Kasumi-1 (cell line): ENCODE measurements at places on chromosomes 4 and X.

- DNase-seq, result no peak
Measured at GRCh38 chrX:97311066-97311778, 427.5 kb downstream of the RPA4 start.

- no peak for DNase-seq
Measured at GRCh38 chrX:68098431-68098830, 334.9 kb downstream of the OPHN1 start.

GRCh38 chr4:20840648-20841190 is 140.5 kb downstream of the PACRGL start:
- no peak for DNase-seq

DNA sequence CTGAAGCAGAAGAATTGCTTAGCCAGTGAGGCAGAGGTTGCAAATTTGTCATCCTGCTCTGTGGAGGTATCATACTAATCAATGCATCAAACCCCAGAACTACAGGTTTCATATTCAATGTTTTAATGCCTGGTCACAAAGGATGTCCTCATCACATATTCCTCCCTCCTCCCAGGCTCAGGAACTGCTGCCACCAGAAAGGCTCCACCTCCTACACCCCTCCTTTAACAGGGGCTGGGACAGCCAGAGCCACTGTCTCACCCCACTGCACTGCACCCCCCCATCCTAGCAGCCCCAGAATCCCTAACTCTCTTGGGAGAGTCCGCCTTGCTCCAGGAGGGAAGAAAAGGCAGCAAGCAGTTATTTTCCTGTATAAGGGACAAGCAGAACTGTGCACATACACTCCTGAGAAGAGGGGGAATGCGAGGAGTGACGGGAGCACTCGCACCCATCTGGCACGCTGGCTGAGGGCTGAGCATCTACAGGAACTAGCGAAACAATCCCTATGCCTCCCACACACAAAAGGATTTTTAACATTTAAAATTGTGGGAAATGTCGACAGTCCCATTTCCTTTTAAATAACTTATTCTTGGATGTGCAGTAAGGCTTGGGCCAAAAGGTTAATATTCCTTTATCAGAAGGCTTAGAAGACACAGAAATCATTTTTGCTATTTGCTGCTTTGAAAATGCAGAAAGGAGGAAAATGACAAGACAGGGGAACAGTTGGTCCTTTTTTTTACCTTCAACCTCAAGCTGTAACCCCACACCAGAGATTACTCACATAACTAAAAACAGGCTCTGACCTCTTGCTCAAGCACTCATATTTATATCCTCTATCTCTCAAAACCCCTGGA is 27.8 kb downstream of the CD99L2 start:
- no peak for DNase-seq

- DNase-seq, result no peak
Measured at GRCh38 chrX:3697220-3697684, 16.2 kb downstream of the PRKX start.

DNA sequence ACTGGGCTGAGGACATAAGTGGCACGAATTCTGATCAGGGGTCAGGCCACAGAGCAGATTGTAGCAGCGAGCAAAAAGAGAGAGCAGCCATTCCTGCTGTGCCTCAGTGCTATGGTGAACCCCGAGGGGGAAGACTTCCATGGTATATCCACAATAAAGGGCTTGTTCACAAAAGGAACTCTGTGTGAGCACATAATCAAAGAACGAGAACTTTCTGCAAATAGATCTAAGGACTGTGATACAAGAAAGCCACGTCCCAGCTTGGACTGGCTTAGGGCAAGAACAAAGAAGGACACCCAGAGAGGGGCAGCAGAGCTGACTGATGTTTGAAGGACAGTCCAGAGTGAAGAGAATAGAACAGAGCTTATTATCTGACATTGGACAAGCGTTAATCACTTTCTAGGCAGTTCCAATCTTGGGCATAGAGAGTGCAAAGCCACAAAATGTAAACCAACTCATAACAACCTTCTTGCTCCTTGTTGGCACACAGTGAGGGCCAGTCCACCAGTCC is 24.0 kb downstream of the PPEF2 start:
- DNase-seq, result no peak

- peak; percentile 40 for DNase-seq
Measured at GRCh38 chr4:152348670-152349069, 187.2 kb downstream of the FBXW7 start.

GRCh38 chr4:183142571-183143550 is 43.8 kb downstream of the WWC2 start:
- DNase-seq, result peak; percentile 27

DNA sequence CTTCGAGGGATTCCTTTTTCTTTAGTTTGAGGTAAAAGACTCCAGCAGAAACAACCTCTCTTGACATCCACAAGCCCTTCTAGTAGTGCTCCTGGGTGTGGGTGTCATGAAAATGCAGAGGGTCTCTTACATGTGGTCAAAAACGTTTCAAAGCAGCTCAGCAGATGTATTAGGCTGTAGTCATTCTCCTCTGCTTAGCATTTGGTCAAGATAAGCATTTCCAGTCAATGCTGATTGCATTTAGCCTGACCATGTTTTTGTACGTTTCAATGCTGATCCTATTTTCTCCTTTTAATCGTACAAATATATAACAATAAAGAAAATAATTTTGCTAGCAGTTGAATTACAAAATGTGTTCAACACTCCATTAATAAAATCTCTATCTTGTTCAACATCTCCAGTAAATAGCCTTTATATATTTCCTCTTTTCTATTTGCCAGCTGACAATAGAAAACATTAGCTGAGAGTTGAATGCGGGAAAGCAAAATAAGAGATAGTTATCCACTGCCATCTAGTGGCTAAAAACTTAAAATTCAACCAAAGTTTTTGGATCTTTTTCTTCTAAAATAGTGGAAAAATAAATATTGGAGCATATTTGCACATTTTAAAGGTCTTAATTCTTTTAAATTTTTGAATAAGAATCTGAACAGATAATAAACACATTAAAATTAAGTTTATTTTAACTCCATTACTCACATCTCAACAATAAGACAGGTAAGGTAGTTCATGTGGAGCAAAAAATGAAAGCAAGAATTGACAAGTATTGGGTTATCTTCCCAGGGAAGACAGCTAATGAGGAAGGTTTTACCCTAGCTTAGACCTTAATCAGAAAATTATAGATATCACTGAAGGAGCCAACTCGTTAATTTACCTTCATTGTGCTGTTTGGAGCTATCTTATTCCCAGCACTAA is 15.2 kb upstream of the PACRGL start:
- peak; percentile 82 for DNase-seq

DNA sequence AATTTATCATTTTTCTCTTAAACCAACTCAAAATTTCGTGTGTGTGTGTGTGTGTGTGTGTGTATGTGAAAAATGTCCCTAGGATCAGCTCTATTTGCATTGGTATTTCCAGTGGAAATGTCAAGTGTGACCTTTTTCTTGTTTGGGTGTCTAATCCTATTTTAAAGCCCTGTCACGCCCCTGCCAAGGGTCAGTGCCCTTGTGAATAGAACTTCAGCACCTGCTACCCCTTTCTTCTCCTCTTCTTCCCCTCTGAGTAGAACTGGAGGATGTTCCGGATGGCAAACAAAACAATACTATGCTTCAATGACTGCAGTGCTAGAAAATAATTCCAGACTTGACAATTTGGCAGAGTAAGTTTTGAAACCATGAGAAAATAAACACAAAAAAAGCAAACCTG is 67.3 kb downstream of the SPRY1 start:
- DNase-seq, result no peak

DNA sequence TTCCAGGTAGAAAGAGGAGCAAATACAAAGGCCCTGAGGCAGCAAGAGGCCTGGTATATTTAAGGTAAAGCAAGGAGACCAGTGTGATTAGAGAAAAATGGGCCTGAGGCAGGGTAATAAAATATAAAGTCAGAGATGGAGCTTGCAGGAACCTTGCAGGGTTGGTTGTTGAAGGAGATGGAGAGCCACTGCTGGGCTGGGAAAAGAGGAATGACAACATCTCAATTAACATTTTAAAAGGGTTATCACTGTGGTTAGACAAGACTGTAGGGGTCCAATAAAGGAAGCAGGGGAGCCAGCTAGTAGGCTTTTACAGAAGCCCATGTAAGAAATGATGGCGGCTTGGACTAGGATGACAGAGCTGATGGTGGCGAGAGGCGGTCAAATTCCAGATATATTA is 205.5 kb upstream of the MBNL3 start:
- no peak for DNase-seq

DNA sequence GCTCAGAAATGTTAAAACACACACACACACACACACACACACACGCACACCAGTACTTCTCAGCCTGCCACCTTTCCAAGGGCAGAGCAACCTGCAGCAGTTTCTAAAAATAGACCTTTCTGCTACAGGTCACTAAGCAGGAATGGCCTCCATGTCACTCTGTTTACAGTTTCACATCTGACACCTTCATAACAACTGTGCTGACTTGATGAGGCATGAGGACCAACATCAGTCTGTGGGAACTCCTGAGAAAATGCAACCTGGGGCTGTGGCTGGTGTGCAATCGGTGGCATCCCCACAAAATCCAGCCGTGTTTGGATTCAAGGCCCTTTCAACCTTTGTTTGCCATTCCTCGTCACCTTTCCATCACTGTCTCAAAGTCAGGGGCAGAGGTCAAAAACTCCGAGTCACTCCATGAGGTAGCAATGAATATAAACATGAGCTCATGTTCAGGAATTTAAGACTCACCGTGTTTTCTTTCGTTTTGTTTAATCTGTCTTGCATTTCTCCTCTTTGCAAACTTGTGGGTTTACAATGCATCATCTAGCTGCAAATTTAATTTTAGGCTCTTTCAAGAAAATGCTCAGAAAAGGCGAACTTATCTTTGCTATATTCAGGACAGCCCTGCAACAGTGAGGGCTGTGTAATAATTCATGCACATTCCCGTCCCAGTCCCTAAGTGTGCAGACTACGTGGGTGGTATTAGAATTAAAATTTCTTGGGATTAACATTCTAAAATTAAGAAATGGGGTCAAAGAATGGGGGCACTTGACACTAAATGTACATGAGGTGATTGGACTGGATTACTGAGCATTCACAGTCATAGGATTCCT is 135.3 kb downstream of the SHROOM3 start:
- no peak for DNase-seq

GRCh38 chr4:98352940-98353339 is 91.8 kb downstream of the RAP1GDS1 start:
- peak; percentile 38 for DNase-seq

- DNase-seq, result no peak
Measured at GRCh38 chrX:134603806-134604700, 54.2 kb downstream of the PLAC1 start.

- DNase-seq, result no peak
Measured at GRCh38 chr4:110270492-110271197, 72.2 kb upstream of the ELOVL6 start.

GRCh38 chrX:99371976-99372595 is 1038.0 kb downstream of the PCDH19 start:
- DNase-seq, result no peak

DNA sequence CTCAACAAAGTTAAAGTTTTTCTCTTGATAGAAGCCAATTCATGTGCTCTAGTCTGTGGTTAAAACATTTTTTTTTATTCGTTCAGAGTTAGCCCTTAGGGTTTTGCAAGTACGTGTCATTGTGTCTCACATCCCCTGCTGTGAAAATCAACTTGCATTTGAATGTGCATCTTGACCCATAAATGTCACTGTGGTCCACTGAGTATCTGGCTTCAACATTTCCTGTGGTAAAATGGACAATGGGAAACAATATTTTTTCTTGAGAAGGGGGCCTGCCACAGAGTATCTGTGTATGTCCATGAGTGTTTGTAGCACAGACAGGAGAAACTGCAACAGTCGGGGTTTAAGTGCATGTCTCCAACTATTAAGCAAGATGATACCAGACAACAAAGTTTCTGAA is 554.8 kb upstream of the TENM3 start:
- DNase-seq, result no peak

GRCh38 chr4:24984602-24985532 is 45.9 kb downstream of the LGI2 start:
- DNase-seq, result no peak

DNA sequence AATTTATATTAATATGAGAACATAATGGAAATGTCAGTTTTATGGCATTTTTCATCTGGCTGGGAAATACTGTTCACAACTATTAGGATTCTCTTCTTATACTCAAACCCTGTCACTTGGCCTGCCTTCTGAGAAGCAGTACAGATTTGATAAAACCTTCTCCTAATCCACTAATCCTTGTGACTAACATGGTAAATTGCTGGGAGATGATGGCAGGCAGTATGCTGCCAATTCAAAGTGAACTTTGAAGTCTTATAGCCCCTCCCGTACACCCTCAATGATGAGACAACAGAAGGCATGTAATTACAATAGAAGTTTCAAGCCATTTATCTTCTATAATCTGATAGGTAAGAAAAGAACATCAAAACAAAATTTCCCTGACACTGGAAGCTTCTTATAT is 36.9 kb downstream of the PAQR3 start:
- no peak for DNase-seq

- DNase-seq, result no peak
Measured at GRCh38 chrX:49191574-49192011, 5.4 kb upstream of the PRICKLE3 start.

DNA sequence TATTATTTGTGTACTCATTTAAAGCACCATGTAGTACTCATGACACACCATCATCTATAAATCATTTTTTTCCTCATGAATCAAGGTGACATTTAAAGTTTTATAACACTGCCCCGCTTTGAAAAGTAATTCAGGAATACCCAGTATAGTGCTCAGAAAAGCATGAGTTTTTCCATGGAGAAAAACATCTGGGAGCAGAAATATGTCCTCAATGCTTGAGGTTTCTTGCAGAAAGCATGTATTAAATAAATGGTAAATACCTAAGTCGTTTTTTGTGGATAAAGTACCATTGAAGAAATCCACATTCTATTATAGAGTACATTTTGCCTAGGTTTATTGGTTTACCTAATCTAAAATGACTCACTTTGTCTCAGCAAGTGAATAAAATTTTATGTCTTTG is 66.2 kb downstream of the UBA6 start:
- DNase-seq, result no peak

DNA sequence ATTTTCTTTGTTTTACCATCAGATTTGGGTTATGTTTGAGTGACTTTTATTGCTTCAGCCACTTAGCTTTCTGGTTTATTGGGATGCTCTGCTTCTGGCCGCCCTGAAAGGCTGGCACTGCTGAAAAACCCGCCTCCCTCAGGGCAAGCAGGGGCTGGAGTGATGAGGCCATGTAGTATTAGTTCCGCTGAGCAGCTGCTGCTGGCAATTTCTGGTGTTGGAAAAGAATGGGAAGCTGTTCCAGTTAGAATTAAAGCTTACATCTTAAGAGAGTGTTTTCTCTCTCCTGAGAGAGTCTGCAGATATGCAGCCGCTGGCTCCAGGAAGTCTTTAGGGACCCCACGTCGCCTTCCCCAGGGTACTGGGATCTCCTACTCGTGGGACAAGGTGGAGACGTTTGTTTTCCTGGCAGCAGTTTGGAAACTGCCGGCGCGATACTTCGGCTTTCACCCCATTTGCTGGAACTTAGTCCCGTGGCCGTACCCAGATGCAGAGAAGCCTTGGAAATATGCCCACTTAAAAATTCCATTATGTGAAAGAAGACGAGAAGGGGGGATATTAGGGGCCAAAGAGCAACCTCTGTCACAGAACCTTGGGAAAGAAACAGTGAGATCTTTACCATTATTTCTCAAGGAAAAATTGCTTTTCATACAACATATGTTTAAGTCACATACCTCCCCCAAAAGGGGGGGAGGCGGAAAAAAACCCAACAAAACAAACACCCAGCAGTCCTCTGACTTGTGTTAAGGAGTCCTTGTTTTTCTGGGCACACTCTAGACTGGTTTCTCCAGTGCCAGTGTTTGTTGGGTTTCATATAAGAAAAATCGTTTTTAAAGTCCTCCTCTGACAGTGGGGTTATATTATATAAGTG is 72.6 kb downstream of the TMEM131L start:
- no peak for DNase-seq

- DNase-seq, result no peak
Measured at GRCh38 chrX:11438380-11438723, 145.1 kb downstream of the AMELX start.

GRCh38 chr4:180634306-180634705 is 1608.9 kb upstream of the TENM3 start:
- DNase-seq, result no peak
